ENCODE measurements at places on chromosomes 7 and 10.

GRCh38 chr7:82389876-82390275 is 53.7 kb downstream of the CACNA2D1 start:
- DNase-seq = no peak

GRCh38 chr10:86968271-86968993 is at the start of gene ADIRF:
TSS of gene ADIRF (plus strand) at chr10:86968482. CDS start at chr10:86968545, 63 bp downstream.
- DNase-seq = no peak

DNA sequence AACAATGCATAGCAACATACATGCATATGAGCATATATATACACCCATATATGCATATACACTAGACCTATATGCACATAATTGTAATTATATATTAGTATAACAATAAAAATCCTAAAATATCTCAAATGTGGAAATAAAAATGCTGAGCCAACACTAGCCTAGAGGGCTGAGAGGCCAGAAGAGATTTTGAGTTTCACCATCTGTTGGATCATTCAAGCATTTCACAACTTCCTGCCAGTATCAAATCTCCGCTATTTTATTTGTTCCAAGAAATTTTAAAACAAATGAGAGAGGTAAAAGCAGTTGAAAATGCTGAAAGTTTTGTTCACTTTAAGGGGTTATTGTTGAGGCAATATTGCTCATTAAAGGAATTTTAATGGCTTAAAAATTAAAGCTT is 187.0 kb downstream of the PCDH15 start:
- no peak for DNase-seq

GRCh38 chr7:216360-217300 is 24.3 kb downstream of the FAM20C start:
- no peak for DNase-seq

- no peak for DNase-seq
Measured at GRCh38 chr10:51162002-51162401, 87.7 kb downstream of the PRKG1 start.

DNA sequence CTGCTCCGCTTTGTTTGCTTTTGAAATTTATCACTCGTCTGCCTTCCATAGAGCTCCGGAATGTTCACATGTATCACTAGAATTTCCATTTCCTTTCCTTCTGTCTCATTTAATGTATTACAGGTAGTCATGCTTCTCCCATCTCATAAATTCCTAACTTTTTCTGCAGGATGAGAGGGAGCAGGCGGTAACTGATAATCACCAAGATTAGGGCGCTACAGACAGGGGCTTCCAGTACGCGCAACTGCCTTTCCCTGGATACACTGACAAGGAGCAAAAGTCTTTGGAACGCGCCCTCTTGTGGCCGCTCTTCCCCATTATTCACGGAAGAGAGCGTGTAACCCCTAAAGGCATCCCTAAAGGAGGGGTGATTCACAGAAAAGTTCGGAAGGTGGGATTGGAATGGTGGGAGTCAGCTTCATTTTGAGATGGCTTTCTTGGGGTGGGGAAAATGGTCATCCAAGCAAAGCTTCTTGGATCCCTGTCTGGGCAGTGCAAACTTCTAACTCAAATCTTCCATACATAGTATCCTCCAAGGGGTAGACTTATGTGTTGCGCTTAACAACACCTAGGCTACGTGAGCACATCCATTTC is 6.5 kb downstream of the INHBA start:
- peak; percentile 26 for DNase-seq

DNA sequence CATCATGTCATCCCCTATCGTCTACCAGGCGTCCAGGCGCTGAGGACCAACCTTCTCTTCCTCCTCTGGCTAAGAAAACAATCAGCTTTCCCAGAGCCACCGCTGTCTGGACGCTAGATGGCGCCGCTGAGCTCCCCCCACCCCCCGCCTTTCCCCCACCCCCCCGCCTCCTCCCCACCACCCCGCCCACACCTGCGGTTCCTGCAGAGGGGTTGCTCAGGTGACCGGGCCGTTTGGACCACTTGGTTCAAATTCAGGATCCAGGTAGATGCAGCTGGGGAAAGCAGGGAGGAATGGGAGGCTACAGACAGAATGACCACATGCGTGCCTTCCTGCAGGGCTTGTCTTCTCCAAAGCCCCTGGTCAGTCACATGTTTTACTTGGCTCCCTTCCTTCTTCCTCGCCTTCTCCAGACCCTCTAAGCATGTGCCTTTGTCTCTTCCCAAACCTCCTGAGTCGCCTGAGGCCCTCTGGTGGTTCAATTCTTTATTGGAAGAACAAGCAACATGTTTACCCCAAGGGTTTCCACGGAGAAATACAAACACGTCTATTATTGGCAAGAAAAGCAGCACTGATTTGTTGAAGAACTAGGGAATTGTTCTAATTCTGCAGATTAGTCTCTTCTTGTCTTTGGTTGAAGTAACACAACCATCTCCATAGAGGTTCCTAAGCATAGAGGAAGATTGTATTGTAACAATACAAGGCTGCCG is 24.7 kb downstream of the AOC1 start:
- DNase-seq = peak; percentile 31

DNA sequence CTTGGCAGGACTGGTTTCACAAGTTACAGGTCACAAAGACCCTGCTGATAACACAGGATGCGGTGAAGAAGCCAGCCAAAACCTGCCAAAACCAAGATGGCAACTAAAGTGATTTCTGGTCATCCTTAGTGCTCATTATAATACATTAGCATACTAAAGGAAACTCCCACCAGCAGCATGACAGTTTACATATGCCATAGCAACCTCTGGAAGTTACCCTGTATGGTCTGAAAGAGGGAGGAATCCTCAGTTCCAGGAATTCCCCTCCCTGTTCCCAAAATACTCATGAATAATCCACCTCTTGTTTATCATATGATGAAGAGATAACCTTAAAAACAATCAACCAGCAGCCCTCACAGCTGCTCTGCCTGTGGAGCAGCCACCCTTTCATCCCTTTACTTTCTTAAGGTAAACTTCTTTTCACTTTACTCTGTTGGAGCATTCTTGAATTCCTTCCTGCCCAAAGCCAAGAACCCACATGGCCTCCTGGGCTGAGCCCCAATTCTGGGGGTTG is 21.9 kb downstream of the DPY19L1 start:
- no peak for DNase-seq

DNA sequence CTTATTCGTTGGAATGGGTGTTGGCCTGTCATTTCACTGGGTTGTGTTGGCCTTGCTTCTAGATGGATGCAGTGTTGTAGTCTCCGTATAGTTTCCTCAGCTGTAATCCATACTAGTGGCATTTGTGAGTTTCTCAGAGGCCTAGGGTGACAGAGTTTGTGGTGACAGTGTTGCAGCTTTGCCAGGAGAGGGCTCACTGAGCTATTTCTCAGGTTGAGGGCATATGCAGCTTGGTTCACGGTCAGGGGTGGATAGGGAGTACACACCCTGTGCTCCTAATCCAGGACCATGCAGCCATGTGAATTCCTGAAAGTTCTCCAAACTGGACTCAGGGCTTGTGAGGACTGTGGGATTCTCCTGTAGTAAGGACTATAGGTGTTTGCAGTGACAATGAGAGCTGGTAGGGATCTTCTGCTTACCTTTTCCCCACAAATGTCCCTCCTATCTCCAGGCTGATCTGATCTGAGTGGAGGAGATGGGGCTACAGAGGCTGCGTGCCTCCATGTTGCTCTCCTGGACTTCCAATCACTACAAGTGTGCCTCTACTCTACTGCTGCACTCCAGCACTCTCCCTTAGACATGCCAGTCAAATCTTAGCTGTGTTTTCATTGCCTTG is 229.0 kb downstream of the STK31 start:
- no peak for DNase-seq

All from CD4-positive, alpha-beta T cell treated with Interleukin-15 for 1 hour (primary cell).